Stimulated activated CD8-positive, alpha-beta memory T cell treated with anti-CD3 and anti-CD28 coated beads, Interleukin-15, amount 100 ng/mL, for 48 hours (primary cell): ENCODE measurements at places on chromosomes 2 and 18.

DNA sequence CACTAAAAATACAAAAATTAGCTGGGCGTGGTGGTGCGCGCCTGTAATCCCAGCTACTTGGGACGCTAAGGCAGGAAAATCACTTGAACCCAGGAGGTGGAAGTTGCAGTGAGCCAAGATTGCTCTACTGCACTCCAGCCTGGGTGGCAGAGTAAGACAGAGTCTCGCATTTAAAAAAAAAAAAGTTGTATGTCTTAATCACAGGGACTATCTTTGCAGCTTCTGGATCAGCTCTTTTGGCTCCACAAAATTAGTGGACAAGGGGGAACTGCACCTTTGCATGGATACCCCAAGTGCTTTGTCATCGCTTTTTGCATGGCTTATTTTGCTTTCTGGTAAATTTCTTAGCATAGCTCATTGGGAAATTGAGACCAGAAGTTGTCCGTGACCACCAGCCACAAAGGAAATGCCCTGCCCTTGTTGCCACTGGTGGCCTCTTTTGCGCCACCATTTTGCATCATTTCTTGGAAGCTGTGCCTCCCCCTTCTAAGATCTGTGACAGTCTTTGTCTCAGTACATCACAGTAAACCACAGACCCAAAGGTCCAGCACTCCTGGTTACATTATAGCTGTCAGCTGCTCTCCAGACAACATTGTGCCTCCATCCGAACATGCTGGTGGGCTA lies 43.9 kb upstream of the PCBP1 start:
- DNase-seq, result peak; percentile 25

- DNase-seq, result no peak
Observed at GRCh38 chr18:13450289-13451212, 232.0 kb downstream of the LDLRAD4 start.

- DNase-seq, result no peak
Observed at GRCh38 chr2:74908748-74909444, 49.5 kb upstream of the POLE4 start.

DNA sequence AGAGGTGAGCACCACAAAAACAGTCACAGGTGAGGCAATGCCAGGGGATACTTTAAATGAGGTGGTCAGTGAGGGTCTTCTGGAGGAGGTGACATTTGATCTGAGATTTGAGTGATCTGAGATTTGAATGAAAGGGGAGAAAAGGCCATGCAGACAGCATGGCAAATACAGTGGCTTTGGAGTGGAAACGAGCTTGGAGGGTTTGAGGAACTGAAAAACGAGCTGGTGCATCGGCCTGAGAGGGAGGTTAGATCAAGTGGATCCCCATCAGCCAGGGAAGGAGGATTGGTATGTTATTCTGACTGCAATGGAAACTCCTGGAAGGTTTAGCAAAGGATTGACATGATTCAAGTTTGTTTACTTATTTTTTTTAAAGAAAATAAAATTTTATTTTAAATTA lies 245.1 kb downstream of the KCNS3 start:
- no peak for DNase-seq

DNA sequence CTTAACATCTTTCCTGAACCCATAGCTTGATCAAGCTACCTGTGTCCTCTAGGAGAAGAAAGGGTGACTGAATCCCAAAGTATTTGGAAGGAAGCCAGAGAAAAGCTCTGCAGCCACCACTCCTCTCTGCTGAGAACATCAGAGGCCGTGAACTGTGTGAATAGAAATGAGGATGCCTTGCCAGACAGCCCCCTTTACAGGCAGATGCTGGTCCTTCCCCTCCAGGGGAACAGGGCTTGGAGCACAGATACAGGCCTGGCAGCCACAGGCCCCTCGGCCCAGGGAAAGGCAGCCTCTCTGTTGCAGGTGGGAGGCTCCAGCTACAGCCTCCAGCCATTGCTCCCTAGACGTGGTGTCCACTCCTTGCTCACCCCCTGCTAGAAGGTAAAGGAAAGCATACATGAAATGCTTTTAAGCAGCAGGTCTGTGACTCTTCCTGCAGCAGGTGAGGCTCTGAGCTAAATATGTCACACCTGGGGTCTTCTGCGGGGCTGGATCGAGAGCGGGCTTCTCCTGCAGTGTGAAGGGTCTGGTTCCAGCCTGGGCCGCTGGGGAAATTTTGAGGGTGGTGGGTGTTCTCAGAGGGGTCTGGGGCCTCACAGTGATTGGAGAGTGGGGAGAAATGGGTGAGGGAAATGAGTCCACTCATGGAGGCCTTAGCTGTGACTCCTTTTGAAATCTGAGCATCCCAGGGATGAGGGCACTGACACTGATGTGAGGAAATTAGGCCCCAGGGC lies 234.0 kb downstream of the KLHL29 start:
- no peak for DNase-seq

- DNase-seq, result no peak
Observed at GRCh38 chr2:127134833-127135830, 28.2 kb upstream of the BIN1 start.

DNA sequence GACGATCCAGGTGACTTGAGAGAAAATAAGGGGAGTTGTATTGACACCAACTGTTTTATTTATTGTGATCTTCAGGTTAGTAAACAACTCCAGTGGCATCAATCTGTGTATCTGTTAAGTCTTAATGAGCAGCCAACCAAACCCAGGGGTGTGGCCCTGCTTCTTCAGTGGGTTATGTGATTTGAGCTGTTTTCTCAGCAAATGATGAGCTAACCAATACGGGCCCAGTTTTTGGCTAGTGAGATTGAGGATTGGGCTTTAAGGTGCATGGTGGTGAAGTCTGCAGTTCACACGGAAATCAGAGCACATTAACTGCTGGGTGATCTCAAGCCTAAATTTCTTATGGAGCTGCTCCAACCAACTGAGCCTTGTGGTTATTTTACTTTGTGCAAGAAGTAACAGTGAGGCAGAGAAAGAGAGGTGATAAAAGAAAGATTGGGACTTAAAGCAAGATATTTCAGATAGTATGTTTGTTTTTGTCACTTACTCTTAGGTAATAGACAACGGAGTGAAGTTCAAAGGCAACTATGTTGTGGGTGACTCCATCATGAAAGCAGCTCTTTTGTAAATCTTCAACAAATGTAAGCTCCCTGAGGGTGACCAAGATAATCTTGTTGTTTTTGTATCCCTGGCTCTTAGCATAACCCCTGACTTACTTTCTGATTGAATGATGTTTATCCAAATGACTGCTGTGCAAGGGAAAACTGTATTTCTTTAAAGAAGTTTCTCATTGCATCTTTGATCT lies 2.4 kb downstream of the MTCL1 start:
- no peak for DNase-seq

DNA sequence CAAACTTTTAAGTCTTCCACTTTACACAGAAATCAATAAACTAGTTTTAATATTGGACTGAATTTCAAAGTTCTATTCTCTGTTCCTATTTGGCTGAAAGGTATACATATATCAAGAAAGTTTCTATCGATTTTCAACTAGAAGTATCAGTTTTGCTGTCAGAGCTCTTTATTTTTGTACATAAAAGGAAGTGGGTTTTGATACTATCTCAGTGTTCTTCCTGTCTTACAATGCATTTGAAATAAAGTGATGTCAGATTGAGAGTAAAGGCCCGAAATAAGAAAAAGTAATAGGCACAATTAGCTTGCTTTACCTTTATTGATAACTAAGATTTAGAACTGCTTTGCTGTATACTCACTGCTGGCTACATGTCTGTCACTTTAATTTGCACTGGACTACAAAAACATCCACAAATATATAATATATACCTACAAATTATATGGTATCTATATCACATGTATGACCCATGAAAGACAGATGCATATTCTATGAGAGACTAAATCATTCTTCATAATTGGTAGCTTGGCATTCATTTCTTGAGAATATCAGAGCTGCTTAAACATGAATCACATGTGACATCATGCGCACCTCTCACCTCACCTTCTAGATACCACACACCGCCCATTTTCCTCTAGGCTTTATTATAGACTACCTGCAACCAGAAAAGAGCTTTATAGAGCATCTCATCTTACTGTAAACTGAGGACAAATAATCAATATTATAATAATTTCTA lies 83.6 kb downstream of the ASXL2 start:
- DNase-seq, result no peak

DNA sequence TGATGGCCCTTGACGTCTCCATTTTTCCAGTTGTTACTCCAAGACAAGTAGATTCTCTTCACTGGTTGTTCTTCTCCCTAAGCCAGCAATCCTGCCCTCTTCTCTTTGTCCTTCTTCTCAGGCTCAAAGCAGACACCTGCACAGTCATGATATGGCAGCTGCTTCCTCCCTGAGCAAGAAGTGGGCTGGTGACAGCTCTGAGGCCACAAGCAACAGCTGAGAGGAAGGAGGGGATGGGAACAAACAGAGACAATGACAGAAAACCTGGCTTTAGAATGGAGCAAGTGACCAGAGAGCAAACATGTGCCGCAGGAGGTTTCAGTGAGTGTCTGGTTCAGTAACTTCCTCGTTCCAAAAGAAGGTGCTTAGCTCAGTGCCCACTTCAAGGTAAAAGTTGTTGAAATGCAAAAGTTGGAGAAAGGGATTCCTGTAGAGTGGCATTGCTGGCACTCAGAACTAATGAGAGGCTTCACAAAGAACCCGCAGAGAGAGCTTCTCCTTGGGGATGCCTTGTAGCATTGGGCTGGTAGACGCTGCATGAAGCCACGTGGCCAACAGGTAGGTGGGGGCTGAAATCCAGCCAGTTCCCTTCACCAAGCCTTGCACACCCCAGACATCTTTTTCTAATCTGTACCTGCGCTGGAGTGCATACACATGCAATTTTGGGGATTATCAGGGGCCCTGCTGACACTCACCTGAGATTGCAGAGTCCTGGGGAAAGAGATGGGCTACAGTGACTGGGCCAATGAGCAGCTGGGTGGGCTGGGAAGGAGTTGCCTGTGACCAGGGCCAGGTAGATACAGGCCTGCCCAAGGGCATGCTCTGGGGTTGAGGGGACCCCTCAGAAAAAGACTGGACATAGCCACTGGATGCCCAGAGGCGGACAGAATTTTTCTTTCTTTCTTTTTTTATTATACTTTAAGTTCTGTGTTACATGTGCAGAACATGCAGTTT lies 153.3 kb upstream of the RAB12 start:
- DNase-seq, result no peak

GRCh38 chr2:240510513-240511210 lies 47.1 kb downstream of the ANKMY1 start:
- no peak for DNase-seq

DNA sequence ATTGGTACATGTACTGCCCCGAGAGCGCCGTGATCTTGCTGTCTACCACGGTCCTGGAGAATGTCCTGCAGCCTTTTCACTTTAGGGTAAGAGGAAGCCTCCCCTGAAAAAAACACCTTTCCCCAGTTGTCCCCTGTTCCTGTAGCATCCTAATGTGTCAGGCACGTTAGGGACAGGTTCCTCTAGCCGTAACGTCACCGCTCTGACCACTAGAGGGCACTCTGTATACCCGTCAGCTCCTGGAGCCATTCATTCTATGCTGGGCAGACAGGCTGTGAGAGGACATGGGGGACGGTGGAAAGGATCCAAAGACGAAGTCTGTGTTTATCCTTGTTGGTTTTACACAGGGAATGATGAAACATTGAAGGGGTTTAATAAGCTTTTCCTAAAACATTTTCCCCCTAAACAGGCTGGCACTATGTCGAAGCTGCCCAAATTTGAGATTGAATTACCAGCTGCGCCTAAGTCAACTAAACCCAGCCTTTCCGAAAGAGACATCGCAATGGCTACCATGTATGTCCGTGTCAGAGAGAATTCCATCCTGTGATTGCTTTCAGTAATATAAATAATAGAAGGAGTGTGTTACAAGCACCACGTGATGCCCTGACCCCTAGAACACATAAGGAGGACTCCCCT lies 12.7 kb downstream of the RMC1 start:
- DNase-seq, result peak; percentile 49

DNA sequence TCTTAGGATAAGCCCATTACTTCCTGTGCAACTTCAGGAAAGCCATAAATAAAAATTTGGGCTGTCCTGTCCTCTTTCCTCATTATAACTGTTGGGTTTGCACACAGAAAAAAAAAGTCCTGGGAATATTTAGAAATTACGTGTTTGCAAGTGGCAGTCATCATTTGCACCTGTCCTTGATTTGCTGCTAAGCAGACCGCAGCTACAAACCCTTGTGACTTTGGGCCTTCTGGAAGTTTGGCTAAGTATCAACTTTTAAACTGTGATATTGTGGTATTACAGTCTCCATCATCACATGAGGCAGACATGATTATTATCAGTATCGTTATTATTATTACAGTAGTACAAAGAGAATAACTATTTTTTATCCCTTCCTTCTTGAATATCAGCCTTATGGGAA lies 260.7 kb upstream of the SESTD1 start:
- DNase-seq, result no peak

DNA sequence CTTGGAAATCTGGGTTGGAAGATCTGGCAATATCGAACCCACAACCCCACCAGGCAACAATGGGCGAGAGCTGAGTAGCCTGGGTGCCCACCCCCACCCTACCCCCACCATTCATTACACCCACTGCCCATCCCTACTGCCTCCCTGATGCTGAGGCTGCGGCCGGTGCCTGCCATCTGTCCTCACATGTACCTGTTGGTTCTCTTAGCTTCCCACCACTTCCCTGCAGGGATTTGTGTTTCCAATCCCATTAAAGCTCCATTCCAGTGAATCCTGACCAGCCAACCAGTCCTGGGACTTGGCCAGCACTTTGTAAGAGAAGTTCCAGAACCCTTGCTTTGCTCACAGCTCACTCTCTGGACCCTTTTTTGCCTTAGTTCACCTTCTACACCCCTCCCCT lies 163.0 kb upstream of the SH3BP4 start:
- DNase-seq, result no peak

GRCh38 chr18:23133860-23134779 lies 1.2 kb upstream of the CABLES1 start:
- peak; percentile 9 for DNase-seq

GRCh38 chr18:56165601-56166355 lies 472.6 kb downstream of the TXNL1 start:
- DNase-seq, result no peak

DNA sequence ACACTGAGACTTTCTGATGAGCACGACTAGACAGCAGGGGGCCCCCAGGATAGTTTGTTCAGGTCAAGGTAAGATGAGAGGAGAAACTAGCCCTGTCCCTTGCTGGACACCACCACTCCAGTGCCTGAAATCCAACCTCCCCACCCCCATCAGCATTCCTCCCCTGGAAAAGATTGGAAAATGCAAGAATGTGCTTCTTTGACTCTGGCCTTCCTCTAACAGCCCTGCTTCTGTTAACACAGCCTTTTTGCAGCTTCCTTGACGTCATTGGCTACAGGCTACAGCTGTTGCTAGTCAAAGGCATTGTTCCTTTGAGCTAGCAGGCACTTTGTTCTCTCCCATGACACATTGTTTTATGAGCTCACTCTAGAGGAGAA lies 20.1 kb upstream of the LTBP1 start:
- no peak for DNase-seq

- DNase-seq, result no peak
Observed at GRCh38 chr2:165056564-165056963, 101.2 kb upstream of the SLC38A11 start.

- DNase-seq, result no peak
Observed at GRCh38 chr2:174776675-174777074, 12.4 kb upstream of the CHRNA1 start.

- no peak for DNase-seq
Observed at GRCh38 chr2:119696494-119697030, 17.6 kb downstream of the TMEM177 start.

- no peak for DNase-seq
Observed at GRCh38 chr2:62234755-62235655, 39.1 kb downstream of the B3GNT2 start.
